ENCODE measurements at places on chromosomes 2 and 18. TPM values are rescaled to one million over a fixed set of nuclear protein-coding genes. Genes with fewer than 3 reads are reported as not detected.

The DCAF17 gene
- total RNA-seq, result 27.2 TPM

The MOGAT1 gene
- total RNA-seq, result not detected

The ZNF397 gene
- 32.0 TPM for total RNA-seq

The FZD7 gene
- total RNA-seq, result 8.6 TPM

The FEV gene
- 3.2 TPM for total RNA-seq

The ITGB6 gene
- total RNA-seq, result 9.9 TPM
